NCI-H774 (cell line): ENCODE measurements at places on chromosomes 16 and 17.

DNA sequence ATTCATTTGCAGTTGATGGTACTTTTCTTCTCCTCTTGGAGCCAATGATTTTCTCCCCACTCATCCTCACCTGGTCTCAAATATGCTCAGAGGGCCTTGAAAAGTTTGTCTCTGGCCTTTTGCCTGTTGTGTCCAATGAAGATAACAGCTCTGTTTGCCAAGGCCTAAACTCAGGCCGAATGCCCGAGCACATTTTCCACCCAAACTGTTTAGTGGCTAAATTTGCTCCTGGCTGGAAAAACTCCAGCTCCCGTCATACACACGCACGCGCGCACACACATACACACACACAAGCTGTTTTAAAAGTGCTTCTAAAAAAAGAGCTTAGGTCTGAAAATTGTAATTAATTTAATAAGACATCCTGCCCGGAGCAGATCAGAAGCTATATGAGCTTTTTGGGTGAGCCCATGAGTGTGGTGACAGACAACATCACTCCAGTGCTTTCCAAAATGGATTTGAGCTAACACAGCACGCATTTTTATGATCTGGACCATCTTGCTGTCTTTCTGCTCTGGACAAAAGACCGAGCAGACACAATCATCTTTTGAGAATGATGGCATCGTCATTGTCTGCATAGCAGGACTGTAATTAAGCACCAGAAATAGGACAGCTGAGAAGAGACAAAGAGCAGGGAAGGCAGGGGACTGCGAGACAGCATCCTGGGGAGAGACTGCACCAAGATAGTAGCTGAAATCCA lies 48.9 kb downstream of the IRX6 start:
- DNase-seq: no peak

GRCh38 chr16:31452631-31453106 lies 6.6 kb upstream of the ARMC5 start:
- no peak for DNase-seq

DNA sequence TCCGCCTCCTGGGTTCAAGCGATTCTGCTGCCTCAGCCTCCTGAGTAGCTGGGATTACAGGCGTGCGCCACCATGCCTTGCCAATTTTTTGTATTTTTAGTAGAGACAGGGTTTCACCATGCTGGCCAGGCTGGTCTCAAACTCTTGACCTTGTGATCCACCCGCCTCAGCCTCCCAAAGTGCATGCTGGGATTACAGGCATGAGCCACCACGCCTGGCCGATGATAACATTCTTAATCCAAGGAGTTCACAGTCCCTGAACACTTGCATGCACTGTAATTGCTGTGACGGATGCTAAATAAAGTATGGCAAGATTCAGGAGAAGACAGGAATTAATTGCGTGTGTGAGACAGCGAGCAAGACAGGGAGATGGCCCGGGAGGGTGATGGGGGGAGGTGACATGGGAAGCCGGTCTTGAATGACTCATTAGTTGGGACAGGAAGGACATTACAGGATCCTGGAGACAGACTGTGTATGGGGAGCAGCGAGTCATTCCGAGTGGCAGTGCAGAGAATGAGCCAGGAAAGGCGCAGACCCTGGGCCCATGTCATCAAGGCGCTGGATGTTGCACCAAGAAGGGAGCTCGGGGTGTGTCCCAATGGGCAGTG lies 6.7 kb downstream of the ABCA3 start:
- DNase-seq: no peak

- DNase-seq: no peak
Observed at GRCh38 chr17:81738801-81739393, 26.8 kb downstream of the SLC25A10 start.

- no peak for DNase-seq
Observed at GRCh38 chr16:3570420-3571062, 6.7 kb downstream of the NLRC3 start.

DNA sequence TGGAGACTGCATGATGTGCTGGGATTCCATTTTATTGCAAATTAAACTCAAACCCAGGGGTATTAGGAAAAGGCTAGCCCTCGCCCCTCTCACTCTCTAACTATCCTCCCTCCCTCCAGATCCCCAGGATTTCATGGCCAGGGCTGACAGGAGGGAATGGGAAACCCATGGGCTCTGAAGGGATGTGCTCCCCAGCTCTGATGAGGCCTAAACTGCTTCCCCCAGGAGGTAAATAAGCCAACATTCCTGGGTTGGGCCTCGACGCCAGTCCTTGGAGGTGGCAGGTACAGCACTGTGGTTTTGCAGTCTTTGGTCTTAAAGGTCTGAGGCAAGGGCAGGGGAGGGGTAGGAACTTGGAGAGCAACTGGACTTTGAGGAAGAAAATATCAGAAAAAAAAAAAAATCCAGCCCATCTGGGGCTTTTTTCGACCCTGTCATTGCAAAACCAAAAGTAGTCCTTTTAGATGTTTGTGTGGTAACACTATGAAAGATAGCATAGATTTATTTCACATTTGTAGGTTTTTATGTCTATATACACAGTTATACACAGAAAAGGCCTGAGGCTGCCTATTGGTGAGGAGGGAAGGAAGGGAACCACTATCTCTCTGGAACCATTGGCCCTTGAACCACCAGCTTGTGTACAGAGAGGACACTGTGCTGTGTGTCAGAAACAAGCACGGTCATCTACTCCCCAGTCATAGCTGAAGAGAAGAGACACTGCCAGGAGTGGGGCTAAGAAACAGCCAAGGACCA lies 12.0 kb downstream of the C17orf113 start:
- no peak for DNase-seq

DNA sequence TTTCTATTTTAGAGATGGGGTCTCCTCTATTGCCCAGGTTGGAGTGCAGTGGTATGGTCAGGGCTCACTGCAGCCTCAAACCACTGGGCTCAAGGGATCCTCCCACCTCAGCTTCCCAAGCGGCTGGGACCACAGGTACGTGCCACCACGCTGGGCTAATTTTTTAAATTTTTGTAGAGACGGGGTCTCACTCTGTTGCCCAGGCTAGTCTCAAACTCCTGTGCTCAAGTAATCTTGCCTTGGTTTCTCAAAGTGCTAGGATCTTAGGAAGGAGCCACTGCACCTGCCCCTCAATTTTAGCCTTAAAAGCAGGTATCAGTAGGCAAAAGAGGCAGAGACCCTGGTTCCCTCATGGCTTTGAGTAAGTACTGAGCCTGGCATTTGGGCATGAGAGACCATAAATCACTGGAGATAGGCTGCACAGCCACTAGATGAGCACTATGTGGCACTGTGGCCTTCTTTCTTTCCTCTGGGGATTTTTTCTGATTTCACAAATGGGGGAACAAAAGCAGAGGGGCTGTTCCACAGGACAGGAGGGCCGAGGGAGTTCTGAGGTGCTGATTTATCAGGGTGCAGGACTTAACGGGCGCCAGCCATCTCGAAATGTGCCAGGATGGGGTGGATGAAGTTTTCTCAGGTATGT lies 82.2 kb downstream of the PLXDC1 start:
- peak; percentile 38 for DNase-seq

GRCh38 chr16:80323808-80324195 lies 217.0 kb upstream of the DYNLRB2 start:
- no peak for DNase-seq

DNA sequence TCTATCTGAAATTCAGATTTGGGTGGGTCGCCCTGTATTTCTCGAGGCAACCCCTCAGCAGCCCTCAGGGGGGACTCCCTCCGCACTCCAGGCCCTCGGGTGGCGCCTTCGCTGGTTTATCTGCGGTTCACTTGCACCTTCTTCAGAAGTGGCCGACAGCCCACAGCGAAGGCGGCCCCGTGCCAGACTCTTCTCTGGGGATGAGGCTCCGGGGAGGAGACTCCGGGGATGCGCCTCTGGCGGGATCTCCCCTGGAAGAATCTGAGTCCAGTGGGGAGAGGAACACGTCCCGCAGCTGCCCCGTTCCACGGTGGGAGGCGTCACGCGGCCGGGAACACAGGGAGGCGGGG lies 63.9 kb upstream of the DNAJA2 start:
- DNase-seq: no peak

- DNase-seq: peak; percentile 85
Observed at GRCh38 chr17:67491009-67491680, 114.1 kb downstream of the PITPNC1 start.

GRCh38 chr16:4550591-4550990 lies 5.5 kb upstream of the C16orf96 start:
- no peak for DNase-seq

DNA sequence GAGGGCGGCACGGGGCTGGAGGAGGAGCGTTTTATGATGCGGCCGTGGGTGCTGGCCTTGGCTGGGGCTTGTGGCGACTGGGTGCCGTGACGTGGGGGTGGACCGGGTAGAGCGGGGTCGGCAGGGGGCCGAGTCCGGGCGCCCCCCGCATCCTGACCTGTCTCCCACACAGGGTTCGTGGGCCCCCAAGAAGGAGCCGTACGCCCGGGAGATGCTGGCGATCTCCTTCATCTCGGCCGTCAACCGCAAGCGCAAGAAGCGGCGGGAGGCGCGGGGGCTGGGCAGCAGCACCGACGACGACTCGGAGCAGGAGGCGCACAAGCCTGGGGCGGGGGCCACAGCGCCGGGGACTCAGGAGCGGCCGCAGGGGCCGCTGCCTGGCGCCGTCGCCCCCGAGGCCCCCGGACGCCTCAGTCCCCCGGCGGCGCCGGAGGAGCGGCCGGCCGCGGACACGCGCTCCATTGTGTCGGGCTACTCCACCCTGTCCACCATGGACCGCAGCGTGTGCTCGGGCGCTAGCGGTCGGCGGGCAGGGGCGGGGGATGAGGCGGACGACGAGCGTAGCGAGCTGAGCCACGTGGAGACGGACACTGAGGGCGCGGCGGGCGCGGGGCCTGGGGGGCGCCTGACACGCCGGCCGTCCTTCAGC lies 81.6 kb downstream of the ARHGAP23 start:
- no peak for DNase-seq

DNA sequence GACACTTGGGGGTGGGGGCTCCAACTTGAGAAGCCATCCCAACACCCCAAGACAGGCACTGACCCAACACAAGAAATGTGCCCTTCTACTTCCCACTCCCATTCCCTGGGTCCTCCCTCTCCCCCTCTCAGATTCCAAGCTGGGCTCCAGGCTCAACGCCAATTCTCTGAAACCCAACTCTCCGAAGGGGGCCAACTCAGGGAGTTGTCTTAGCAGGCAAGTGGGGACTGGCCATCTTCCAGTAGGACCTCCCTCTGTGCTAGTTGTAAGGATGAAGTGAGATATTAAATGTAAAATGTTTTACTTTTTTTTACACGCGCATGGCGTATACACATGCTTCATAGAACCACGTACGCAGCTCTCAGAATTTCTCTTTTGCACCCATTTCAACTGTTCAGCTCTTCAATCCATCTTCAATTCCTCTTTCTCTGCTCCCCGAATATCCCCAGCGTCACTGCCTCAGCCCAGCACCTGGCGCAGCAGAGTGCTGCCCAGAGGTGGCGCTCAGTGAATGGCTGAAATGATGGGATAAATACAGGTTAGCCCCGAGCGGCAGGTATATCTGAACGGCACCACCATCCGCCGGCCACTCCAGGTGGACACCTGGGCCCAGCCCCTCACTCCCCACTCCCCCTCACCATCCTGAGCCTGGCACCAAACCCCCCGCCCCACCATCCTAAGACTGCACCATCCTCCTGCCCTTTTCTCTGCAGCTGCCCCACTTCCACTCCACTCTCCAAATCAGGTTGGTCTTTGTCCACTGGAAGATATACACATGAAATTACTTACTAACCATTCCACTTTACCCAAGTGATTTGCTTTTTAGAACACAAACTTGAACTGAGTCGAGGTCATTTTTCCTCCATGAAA lies 43.9 kb upstream of the TNRC6C start:
- DNase-seq: peak; percentile 20

DNA sequence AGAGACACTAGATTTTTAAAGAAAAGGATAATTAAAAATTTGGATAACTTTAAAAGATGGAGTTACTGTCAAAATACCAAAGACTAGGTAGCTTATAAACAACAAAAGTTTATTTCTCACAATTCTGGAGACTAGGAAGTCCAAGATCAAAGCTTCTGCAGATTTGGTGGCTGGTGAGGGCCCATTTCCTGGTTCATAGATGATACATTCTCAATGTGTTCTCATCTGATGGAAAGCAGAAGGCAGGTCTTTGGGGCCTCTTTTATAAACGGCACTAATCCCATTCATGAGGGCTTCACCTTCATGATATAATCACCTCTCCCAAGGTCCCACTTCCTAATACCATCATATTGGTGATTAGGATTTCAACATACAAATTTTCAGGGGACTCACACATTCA lies 33.7 kb downstream of the NLK start:
- no peak for DNase-seq

DNA sequence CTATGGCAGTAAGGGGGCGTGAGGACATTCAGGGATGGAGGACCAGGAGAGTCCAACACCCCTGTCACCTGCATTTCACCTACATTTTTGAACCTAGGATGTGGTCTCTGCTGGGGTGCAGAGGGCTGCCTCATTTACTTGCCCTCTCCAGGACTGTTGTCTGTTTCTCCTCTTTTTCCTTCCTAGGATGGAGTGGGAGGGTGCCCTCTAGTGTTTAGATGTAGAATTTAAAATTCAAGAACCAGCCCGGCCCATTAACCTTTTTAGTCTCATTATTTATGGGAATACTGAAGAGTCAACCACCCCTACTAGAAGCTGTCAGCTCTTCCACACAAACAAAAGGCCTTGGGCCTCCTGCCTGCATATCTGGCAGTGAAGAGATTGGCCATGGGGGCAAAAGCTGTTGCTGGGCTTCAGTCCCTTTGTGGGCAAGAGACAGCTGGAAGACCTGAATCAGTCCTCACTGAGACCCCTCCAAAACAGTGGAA lies 2.5 kb upstream of the STARD3 start:
- DNase-seq: peak; percentile 41

DNA sequence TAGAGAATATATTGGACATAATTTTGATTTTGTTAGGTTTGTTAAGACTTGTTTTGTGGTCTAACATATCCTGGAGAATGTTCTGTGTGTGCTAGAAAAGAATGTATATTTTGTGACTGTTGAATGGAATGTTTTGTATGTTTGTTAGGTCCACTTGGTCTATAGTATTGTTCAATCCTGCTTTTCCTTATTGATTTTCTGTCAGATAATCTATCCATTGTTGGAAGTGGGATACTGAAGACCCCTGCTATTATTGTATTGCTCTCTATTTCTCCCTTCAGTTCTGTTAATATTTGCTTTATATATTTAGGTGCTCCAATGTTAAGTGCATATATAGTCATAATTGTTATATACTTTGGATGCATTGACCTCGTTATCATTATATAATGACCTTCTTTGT lies 33.0 kb upstream of the NKD1 start:
- DNase-seq: no peak

DNA sequence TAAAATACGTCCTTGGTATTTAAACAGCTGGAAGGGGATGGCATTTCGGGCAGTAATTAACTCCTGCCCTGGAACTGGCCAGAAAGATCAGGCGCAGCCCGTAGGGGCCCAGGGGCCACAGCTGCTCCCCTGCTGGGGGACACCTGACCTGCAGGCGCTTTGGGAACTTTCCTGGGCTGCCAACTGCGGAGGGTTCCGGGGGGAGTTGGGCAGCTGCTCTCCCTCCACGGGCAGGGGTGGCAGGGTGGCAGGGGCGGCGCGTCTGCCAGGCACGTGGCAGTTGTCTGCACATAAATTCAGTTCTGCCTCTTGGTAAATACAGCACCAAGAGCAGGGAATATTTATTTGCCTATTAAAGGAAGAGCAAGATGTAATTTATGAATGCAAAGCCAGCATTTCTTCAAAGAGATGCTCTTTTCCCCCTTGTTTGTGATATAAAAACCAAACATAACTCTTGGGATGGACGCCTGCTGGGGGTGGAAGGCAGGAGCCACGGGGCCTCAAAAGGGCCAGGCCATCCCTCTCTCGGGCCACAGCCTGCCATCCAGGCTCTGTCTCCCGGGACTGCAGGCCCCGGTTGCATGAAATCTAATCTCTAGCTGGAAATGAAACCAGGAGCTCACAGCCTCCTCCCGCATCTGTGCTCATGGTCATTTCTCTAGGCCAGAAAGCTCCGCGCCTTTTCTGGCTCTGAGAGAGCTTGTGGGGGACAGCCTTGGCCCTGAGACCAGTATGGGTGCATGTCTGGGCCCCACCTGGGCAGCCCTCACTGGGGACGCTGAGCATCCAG lies 29.9 kb upstream of the CHMP6 start:
- no peak for DNase-seq
